ENCODE measurements at places on chromosomes 11 and 22.
A peak's percentile ranks its signal among the peaks of the same experiment; 100 is the strongest.

- DNase-seq: no peak
Observed at GRCh38 chr11:61277186-61278000, 17.7 kb downstream of the VWCE start.

DNA sequence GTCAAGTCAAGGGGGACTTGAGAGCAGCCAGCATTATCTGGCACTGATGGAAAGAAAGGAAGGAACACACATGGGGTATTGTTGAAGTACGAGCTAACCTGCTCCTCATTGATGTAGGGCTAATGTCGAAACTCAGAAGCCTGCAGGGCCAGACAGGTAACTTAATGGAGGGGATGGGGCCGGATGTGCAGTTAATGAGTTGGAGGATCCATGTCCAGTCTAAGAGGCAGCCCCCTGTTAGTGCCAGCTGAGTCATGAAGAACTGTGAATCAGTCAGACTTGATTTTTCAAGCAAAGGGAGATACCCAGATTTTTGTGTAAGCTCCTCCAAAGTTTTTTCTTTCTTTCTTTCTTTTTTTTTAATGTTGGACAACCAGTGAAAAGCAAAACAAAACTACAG is 65.6 kb downstream of the CECR2 start:
- no peak for DNase-seq

- DNase-seq: no peak
Observed at GRCh38 chr11:26753723-26754504, 32.1 kb upstream of the SLC5A12 start.

DNA sequence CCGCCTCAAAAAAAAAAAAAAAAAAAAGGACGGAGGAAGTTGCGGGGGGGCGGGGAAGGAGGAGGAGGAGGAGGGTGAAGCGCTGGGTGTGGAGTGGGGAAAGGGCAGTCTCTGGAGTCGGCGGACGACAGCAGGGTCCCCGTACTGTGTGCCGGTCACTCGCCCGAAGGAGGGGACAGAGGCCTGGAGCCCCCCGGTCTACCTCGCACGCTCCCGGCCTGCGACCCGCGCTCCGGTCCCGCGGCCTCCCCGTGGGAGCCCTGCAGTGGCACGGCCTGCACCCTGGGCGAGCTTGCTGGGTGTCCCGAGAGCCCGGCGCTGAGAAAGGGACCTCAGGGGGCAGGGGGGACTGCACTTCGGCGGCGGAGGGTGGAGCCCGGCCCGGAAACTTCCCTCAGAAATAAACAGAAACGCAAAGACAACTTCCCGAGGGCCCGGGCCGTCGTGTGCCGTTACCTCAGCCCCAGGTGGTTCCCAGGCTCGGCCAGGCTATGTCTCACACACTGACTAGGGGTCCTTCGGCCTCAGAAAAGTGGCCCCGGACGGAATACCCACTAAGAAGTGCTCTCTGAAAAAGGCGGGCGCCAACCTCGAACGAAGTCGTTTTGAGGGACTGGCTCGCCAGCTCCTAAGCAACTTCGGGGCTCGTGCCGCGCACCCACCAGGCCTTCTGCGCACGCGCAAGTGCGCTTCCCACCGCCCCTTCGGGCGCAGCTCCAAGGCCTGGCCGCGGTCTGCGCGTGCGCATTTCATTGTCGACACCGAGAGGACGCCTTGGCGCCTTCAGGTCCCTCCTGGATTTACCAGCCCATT is at the start of gene MAJIN:
Gene MAJIN, minus strand, starts transcription at position 688 of the 813 bp plus-strand sequence. CDS start 12,703 bp downstream, outside the sequence.
- DNase-seq: no peak

DNA sequence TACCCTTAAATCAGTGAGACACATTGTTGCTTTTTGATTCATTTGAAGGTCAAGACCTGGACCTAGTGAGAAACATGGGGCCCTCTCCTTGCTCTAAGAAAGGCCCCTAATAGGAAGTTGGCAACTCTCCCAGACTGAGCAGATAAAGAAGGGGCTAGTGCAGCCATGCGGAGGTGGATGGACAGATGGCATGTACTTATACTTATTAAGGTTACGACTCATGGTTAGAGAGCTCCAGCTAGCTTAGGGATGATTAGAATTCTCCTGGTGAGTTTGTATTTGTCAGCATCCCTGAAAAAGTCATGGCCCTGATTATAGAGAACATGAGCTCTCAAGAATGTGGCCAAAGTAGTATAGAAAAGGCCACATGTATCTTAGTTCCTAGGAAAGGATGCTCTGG is 112.1 kb upstream of the BDNF start:
- DNase-seq: no peak

GRCh38 chr22:35973388-35973787 is 55.2 kb downstream of the RBFOX2 start:
- DNase-seq: no peak

- DNase-seq: no peak
Observed at GRCh38 chr11:121890377-121890776, 225.6 kb downstream of the BLID start.

DNA sequence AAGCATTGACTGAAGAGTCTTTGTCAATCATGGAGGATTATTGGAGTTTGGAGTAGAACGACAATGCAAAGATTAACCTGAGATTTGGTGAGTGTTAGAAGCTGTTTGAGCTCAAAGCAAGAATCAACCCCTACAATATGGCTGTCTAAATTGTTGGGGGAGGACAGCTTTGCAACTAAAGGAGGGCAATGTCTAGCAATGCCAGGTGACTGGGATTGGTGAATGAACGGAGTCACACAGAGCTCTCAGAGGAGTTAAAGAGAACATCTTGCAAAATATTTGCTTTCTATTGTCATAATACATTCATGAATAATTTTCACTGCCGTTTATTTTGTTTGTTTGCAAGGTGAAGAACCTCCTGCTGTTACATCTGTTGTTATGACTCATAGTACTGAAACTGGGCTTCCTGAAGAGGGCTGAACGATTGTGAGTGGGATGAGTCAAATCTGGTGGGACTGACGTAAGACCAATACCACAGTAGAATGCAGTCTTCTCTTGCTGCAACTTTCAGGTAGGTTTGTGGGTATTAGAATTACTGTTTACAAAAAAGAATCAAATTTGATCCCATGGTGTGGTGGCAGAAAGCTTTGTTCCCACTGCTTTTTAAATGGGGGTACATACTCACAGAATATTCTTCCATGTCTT is 281.9 kb downstream of the CADM1 start:
- DNase-seq: peak; percentile 7

- no peak for DNase-seq
Observed at GRCh38 chr11:61021661-61022212, 50.3 kb downstream of the CD6 start.

GRCh38 chr11:120308081-120308480 is 17.0 kb upstream of the TLCD5 start:
- DNase-seq: no peak

- no peak for DNase-seq
Observed at GRCh38 chr11:121741761-121742361, 289.1 kb upstream of the SORL1-AS1 start.

DNA sequence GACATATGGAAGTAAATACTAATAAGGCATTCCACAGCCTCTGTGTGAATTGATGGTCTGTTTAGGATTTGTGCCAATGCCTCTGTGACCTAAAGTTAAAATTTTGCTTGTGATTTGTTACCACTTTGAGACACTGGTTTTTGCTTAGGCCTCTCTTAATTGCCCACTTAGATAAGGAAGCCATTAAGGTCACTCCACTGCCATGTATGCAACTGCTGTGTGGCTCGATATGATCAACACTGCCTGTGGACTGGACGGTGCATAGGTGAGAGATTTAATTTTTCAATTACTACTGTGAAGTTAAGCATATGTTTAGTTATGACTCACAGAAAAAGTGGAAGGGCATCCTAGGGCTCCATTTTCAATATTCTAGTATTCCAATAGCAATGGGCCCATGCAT is 36.9 kb downstream of the CSRP3 start:
- DNase-seq: no peak

DNA sequence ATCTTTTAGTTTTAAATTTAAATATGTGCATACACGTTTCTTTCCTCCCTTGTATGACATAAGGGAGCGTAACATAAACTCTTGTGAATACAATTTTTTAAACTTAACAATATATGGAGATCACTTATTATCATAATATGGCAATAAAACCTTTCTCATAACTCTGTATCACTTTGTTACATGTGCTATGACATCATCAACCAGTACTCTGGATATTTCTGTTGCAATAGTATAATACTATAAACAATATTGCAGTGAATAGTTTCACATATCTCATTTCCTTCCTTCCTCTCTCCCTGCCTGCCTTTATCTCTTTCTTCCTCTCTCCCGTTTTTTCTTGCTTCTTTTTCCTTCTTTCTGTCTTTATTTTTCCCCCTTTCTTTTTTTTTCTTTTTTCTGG is 1278.0 kb upstream of the CNTN5 start:
- DNase-seq: no peak

DNA sequence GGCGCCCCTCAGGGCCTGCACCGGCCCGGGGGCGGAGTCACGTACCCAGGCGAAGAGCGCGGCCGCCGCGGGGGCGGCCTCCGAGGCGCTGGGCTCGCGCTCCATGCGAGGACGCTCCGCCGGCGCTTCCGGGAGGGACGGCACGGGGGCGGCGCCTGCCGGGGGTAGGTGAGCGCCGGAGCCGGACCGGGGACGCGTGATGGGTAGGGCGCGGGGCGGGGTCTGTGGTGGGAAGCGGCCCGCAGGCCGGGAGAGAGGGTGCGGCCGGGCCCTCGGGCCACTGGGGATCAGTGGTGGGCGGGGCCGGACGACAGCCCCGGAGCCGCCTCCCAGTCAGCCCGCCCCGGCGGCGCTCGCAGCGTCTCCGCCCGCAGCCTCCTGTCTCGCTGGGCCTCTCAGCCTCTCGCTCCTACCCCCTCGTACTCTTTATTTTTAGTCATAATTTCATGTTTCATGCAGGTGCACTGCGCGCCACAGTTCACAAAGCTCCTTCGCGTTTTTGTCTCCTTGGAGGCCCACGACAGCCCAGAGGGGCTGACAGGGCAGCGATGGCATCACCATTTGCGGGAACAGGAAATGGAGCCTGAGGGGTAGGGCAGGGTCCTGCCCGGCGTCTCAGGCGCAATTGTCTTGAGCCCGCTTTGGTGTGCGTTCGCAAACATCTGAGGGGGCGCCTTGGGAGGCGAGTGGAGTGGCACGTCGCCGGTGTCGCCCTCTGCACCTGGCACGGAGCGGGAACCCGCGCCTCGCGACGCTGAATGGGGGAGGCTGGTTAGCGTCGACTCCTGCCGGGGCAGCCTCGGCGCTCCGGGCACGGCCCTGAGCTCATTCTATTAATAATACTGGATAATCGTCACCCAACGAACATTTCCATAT is at the start of gene SERGEF:
Gene SERGEF, minus strand, starts transcription at position 142 of the 876 bp plus-strand sequence. Its CDS starts 37 bp downstream, at position 105.
- peak; percentile 81 for DNase-seq

DNA sequence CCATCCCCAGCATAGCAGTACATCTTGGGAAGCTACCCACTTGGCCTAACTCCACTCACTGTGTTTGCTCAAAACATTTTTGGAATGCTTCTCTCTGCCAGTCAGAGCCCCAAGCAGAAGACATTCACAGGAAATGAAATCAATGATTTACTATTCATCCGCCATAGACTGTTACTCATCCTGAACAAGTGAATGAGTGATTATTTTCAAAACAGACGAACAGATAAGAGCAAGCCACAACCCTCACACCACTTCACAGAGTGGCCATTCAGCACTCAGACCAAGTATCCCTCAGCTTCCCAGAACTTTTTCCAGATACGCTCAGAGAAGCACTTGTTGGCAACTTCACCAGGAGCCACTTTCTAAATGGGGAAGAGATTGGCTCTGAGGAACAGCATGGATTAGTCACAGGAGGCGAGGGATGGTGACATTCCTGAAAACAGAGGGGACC is 13.0 kb upstream of the UBASH3B start:
- no peak for DNase-seq

GRCh38 chr11:19906126-19906525 is 193.5 kb downstream of the NAV2 start:
- DNase-seq: no peak

DNA sequence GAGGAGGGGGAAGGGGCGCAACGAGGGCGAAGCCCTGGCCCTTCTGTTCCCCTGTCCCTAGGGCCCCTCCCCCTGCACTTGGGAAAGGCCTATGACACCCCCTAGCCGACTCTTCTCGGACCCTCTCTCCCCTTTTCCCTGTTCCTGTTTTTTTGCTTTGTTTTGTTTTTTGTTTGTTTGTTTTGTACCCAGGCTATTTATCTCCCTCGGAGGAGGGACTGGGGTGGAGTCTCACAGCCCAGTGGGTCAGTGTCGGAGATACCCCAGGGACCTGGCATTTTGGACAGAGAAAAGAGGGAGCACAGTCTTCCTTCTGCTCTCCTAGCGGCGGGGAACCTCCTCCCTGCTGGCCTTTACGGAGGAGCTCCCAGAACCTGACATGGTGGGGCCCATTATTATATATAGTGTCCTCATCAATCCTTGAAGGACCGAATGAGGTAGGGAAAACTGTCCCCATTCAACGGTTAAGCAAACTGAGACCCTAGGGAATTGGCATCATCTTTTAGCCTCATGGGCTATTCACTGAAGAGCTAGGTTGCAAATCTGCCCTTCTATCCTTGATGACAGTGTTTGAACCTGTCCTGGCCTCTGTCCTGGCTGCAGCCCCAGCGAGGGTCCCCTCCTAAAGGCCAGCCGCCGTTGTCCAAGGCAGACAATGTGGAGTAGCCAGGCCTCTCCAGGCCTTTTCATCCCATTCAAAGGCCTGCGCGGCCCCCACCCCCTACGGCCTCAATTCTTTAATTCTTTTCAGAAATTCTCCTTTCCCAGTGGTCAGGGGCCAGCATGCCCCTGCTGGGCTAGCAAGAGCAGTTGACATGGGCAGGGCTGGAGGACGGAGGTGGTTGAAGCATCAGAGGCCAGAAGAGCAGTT is 911 bp downstream of the EMID1 start:
- DNase-seq: no peak

GRCh38 chr11:86513746-86514373 is 139.2 kb downstream of the CCDC81 start:
- no peak for DNase-seq

- DNase-seq: no peak
Observed at GRCh38 chr11:65595543-65596281, at the start of gene KCNK7. Gene KCNK7 (minus strand): TSS chr11:65595800. CDS start chr11:65595772, 28 bp downstream.

DNA sequence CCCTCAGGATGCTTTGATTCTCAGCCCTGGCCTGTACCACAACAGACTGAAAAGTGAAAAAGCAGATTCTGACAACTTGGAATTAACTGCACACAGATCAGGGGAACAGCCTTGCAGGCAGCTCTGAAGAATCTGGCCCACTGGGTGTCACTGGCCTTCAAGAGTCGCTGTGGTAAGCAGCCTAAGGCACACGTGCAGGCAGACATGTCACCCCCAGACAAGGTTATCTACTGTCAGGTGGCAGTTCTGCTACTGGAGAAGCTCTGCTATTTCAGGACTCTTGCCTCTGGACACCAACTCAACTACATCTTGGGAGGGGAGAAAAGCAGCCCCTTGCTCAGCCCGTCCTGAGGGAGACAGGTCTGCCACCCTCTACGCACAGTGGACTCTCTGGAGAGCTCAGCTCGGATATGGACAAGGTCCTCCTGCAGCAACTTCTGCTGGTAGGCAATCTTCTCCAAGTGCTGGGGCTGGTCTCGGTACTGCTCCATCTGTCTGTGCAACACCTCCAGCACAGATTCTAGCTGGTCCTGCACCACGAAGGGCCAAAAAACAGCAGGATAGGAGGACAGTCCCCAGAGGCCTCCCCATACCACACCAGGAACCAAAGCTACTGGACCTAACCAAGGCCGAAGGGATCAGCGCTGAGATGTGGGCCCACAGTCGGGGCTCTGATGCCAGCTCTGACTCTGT is 63.0 kb downstream of the C11orf58 start:
- no peak for DNase-seq
